Endodermal cell (in vitro differentiated cells): ENCODE measurements at places on chromosomes 2 and 18. TPM values are rescaled to one million over a fixed set of nuclear protein-coding genes. Genes with fewer than 3 reads are reported as not detected.
A peak's percentile ranks its signal among the peaks of the same experiment; 100 is the strongest.

Gene HOXD10
- not detected in 2 replicates for total RNA-seq

Gene CARF
- 9.3 to 11.6 TPM (median 9.7 TPM) in 3 replicates for total RNA-seq

DNA sequence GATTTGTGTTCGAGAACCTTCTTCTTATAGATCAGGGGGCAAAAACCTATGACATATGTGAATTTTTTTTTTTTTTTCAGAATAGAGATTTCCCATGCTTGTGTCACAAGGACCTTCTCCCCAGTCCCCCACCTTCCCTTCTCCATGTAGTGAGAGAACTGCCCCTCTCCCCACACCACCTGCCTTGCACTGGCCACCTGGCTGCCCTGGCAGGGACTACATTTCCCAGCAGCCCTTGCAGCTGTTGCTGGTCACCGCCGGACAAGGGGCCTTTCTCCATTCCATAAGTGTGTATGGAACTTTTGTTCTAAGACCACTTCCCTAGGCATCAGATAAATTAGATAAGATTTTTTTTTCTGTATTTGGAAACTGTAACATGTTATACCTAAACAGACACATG, 22.2 kb downstream of the MBP start:
- no peak for DNase-seq

GRCh38 chr18:63336366-63337099, 17.0 kb upstream of the BCL2 start:
- no peak for DNase-seq

DNA sequence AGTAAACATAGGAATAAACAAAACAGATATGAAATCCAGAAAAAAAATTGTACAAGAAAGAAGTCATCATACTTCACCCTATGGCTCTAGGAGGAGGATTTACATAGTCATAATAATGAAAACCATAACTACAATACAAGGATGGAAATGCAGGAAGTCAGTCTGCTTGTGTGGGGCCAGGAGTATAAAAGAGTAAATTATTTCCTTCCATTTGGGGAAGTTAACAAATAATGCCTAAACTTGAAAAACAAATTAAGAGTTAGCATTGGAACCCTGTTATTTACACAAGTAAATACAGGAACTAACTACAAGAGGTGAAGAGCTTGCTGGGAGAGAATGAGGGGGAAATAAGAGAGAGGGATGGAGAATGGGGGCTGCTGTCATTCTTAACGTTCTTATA, 15.4 kb downstream of the TMEM163 start:
- DNase-seq, result no peak

- no peak for DNase-seq
These were observed 82.9 kb downstream of the GRB14 start for GRCh38 chr2:164538240-164538866.

DNA sequence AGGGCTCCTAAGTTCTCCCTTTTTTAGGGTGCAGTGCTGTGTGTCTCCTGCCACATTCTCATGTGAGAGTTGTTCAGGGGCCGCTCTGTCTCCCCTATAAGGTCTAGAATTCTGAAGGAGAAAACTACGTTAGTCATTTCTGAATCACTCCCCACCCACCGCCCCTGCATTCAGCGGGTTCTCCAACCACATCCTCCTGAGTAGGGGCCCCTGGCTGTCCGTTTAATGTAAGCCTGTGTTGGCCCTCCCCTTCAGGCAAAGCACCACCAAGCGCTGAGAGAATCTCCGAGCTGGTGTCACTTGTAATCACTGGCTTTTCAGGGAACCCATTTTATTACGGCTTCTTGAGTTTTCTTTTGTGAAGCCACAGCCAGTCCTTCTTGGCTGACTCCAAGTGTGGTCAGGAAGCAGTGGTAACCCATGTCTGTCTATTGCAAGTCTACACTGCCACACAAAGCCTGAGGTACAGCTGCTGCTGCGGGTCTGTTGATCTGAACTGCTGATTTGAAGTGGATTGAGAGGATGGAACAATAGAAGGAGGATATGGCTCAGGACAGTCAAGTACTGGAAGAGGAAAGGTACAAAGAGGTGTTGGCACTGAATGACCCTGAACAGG, 16.9 kb downstream of the LCT start:
- no peak for DNase-seq

- no peak for DNase-seq
These were observed 103.7 kb downstream of the CTAGE1 start for GRCh38 chr18:22314001-22314400.

Gene RAB6C
- 0.22 TPM in 1 of 3 replicates, not detected in the others for total RNA-seq

GRCh38 chr2:68423966-68424650, 43.0 kb downstream of the FBXO48 start:
- DNase-seq, result no peak

DNA sequence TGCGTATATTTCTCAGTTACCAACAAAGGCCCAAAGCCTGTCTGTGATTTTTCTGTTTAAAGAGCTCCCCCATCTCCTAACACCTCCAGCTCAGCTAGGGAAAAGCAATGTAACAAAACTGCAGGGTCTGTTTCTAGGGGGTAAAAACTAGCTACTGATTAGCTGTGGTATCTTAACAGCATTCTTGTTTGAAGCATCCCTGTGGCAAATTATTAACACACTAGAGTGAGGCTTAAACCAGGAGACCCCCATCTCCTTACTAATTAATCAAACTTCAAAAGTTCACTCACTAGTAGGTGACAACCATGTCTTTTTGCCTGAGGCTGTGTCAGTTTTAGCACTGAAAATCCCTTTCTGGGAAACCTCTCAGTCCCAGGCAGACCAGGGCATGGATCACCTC, 186.2 kb upstream of the PARD3B start:
- DNase-seq, result no peak

Gene POTEF
- total RNA-seq, result 0.18 to 0.38 TPM (median 0.31 TPM) in 3 replicates

GRCh38 chr2:117936871-117937428, 76.9 kb downstream of the CCDC93 start:
- DNase-seq, result no peak

Gene CNGA3
- 0.26 TPM in 1 of 3 replicates, not detected in the others for total RNA-seq

Gene ZFAND2B
- 21.7 to 30.7 TPM (median 23.0 TPM) in 3 replicates for total RNA-seq

- DNase-seq, result no peak
These were observed 201.9 kb upstream of the NT5C1B start for GRCh38 chr2:18791172-18791797.

- DNase-seq, result no peak
These were observed 46.3 kb downstream of the TANK start for GRCh38 chr2:161206471-161207032.

Gene PPIG
- 61.2 to 72.7 TPM (median 71.0 TPM) in 3 replicates for total RNA-seq

DNA sequence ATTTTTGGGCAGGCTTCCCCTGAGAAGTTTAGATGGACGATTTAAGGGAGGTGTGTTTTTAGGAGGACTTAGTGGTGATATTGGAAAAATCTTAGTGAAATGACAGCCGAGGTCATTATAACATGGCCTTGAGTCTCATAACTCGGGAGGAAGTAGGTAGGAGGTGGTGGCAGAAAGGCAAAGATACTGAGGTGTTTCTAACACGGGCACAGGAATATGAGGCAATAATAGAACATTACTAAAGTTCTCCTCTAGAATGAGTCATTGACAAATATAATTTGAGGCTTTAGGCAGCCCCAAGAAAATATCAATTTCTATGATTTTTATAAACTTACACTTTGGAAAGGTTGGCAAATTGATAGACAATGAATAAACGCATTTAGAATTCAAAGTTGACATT, 146.1 kb upstream of the ZEB2 start:
- DNase-seq, result no peak

GRCh38 chr2:204909791-204910190, 364.5 kb downstream of the PARD3B start:
- DNase-seq, result no peak

GRCh38 chr18:37460604-37461003, 105.0 kb downstream of the CELF4 start:
- no peak for DNase-seq

DNA sequence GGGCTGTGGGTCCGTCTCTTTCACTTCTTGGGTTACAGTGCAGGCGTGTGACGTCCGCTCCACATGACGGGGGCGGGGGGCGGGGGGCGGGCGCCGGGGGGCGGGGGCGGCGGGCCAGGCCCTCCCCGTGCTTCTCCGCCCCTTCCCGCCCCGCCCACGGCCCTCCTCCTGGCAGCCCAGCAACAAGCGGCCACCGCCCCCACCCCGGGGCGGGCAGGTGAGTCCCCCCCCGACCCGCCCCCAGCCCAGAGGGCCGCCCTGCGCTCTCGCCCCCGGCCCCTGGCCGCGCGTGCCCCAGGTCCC, 3.6 kb downstream of the ZNF516 start:
- peak; percentile 91 for DNase-seq

GRCh38 chr2:235709969-235710879, 216.4 kb downstream of the AGAP1 start:
- DNase-seq, result no peak

DNA sequence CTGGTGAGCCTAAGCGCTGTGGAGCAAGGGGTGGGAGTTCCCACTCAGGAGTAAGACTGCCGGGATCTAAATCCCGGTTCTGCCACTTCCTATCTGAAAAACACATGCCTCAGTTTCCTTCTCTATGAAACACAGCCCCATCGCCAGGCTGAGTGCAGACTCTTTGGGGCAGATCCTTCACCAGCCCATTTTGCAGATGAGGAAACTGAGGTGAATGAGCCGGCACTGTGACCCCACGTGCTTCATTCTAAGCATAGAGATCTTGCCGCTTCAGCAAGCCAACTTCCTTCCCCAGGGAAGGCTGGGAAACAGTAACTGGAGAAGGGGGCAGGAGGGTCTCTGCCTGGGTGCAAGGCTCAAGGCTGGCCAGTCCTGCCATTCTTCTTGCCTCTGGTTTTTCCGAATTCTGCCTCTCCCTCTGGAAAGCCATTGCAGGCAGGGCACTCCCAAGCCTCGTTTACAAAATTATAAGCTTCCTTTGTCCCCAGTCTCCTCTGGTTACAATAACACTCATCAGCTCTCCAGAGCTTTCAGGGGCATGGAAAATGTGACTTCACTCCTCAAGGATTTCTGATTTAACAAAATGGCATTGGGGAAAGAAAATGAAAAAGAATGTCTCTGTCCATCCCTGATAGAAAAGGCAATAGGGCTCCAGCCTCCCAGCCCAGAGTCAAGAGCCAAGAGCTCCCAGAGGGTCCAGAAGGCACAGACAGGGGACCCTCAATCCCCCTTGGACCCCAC, 249.2 kb downstream of the TNS1 start:
- peak; percentile 29 for DNase-seq

DNA sequence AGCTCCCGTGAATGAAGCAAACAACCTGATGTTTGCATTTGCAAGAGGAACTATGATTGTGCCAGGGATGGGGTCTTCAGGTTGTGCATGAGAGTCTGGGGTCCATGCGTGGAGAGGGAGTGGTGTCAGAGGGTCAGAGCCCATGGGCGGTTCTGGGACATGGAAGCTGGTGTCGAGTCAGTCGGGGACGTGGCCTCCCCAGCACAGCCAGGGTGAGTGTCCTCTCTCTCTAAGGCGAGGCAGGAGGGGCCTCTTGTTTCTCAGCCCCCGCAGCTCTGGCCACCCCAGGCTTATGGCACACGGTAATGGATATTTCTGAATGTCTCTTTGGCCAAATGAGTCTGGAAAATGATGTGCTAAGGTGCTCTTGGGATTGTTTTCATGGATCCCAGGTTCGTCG, 118.6 kb downstream of the RTP5 start:
- peak; percentile 14 for DNase-seq

Gene RAB27B
- 0.99 and 1.0 TPM in 2 replicates for total RNA-seq
